SJSA1 (cell line): ENCODE measurements at places on chromosomes 4 and X.

- DNase-seq = no peak
Observed at GRCh38 chr4:11132478-11132877, 296.2 kb downstream of the HS3ST1 start.

- no peak for DNase-seq
Observed at GRCh38 chrX:83508526-83509253, 600 bp downstream of the POU3F4 start.

DNA sequence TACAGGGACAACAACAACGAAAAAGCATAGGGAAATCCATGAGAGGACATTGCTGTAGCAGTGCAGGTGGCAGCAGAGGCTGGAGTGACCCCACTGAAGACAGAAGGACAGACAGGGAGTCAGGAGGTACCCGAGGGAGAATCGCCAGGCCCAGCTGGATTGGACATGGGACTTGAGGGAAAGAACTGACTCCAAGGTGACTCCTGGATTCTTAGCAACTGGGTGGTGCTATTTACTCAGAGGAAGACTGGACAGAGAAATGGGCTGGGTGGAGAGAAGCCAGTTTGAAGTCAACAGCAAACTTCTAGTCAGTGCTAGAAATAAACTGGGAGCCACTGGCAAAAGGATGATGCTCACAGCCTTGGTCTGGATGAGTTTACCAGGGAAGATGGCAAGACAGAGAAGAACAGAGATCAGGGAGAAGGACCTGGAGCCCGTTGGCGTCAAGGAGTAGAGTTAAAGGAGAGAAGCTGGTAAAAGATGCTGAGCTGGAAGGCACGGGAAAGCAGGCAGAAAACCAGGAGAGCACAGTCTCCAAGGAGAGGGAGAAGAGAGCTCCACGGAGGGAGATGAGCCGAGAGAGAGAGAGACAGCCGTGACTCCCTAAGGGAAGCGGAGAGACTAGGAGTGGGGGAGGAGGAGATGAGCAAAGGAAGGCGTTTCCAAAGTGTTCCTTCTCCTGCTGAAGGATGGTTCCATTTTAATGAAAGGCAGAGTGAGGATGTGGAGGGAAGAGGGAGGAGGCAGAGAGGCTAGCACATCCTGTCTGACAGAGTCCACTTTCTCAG is 119.4 kb downstream of the AFAP1 start:
- DNase-seq = no peak

DNA sequence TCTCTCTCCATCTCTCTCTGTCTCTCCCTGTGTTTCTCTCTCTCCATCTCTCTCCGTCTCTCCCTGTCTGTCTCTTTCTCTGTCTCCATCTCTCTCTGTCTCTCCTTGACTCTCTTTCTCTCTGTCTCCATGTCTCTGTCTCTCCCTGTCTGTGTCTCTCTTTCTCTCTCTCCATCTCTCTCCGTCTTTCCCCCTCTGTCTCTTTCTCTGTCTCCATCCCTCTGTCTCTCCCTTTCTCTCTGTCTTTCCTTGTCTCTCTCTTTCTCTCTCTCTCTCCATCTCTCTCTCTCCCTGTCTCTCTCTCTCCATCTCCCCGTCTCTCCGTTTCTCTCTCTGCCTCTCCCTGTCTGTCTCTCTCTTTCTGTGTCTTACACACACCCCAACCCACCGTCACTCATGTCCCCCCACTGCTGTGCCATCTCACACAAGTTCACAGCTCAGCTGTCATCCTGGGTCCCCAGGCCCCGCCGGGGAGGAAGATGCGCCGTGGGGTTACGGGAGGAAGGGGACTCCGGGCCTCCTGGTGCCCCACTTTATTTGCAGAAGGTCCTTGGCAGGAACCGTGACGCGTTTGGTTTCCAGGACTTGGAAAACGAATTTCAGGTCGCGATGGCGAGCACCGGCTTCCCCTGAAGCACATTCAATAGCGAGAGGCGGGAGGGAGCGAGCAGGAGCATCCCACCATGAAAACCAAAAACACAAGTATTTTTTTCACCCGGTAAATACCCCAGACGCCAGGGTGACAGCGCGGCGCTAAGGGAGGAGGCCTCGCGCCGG is 1.2 kb upstream of the SHOX start:
- no peak for DNase-seq

- DNase-seq = no peak
Observed at GRCh38 chr4:42519803-42520417, 122.6 kb downstream of the SHISA3 start.

GRCh38 chr4:89294573-89295269 is 12.9 kb downstream of the GPRIN3 start:
- no peak for DNase-seq

DNA sequence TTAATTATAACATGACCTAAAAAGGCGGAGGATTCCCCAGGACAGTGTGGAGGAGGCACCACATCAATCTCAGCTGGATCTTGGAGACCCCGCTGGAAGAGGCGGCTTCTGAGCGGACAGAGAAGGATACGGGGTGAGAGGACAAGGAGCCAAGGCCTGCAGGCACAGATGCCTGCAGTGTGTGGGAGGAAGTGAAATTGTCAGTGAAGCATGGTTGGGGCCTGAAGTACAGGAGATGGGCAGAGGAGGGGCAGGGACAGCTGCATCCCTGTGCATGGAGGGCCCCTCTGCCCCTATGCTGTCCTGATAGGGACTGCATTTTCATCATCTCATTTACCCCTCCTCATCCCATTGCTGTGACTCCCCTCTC is 1.7 kb upstream of the SLC2A9 start:
- DNase-seq = no peak

- no peak for DNase-seq
Observed at GRCh38 chr4:14917298-14917633, 85.0 kb upstream of the CPEB2 start.

DNA sequence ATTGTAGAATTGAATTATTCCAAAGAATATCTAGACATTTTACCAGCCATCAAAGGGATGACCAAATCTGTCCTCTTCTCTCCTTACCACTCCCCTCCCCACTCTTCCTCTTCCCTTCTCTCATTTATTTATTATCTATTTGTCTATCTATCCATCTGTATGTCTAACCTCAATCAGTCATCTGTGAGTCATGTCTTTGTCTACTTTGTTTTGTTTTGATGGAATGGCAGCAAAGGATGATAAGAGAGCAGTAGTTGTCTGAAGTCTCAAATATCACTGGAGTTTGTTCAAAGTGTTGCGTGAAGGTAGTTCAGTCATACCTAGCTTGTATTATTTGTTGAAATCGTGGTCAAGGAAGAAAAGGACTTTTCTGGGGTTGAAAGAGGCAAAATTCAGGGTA is 34.7 kb upstream of the PGRMC2 start:
- DNase-seq = no peak
